ENCODE measurements at places on chromosomes 16 and 17.

DNA sequence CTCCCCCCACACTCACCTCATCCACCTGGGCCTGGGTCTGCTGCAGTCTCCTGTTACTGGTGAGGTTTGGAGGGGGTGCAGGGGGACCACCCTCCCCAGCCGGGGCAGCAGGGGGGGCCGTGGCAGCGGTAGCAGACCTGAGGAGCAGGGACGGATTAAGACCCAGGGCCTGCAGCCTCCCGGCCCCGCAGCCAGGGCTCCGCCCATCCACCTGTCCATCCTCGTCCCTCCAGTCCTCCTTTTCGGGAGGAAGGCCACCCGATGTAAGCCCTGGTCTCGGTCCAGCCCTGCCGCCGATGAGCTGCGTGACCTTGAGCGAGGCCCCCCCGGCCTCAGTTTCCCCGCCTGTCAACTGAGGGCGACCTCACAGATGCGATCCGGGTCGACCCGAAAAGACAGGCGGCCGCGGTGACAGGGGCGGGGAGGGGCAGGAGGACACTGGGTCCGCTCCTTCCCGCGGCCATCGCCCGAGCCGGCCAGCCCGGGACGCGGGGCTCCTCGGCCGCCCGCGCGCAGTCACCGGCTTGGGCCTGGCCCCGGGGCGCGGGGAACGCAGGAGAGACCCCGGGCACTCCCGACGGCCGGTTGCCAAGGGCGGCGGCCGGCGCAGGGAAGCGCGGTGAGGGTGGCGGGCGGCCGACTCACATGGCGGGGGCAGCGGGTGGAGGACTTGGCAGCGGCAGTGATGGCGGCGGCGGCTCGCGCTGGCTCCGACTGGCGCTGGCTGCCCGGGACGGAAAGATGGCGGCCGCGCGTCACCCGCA is at the start of gene VAMP2:
Gene VAMP2 (minus strand): TSS at position 716 of the 764 bp plus-strand sequence. CDS start 69 bp downstream, at position 647.
- no peak for DNase-seq

GRCh38 chr16:11061629-11062270 is 117.4 kb downstream of the CLEC16A start:
- no peak for DNase-seq

- DNase-seq = no peak
These were observed 210.6 kb downstream of the MAP2K4 start for GRCh38 chr17:12231355-12231682.

DNA sequence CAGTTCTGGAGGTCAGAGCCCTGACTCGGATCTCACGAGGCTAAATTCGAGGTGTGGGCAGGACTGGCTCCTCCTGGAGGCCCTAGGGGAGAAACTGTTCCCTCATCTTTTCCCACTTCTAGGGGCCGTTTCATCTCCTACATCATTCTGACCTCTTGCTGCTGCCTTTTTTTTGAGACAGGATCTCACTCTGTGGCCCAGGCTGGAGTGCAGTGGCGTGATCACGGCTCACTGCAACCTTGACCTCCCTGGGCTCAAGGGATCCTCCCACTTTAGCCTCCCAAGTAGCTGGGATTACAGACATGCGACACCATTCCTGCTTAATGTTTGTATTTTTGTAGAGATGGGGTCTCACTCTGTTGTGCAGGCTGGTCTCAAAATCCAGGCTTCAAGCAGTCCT is 244.1 kb upstream of the GSE1 start:
- no peak for DNase-seq
